ENCODE measurements at places on chromosomes 12 and 14.

DNA sequence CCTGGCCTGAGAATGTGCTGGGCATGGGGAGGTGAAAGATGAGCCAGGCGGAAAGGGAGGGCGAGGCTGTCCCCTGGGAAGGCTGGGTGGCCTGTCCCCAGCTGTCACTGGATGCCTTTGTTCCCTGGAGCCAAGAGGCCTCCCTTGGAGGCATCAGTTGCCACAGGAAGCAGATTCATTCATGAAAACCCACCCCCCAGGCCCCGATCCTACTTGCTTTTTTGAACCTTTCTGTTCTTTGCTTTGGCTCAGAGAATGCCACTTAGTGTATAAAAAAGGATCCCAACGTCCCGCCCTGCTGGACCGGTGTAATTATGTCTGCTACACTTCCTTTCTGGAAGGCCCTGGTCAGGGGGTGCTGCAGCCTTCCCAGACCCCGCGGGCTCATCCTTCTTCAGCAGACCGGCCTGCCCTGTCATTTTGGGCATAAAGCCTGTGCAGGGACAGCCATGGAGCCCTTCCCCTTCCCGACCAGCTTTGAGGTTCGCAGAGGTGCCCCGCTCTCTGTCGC, 220.2 kb downstream of the SLC41A2 start:
- no peak for DNase-seq

GRCh38 chr12:4829793-4830162, 79.9 kb upstream of the KCNA1 start:
- DNase-seq, result no peak

GRCh38 chr14:50018201-50018932, 98.0 kb downstream of the VCPKMT start:
- DNase-seq, result no peak

DNA sequence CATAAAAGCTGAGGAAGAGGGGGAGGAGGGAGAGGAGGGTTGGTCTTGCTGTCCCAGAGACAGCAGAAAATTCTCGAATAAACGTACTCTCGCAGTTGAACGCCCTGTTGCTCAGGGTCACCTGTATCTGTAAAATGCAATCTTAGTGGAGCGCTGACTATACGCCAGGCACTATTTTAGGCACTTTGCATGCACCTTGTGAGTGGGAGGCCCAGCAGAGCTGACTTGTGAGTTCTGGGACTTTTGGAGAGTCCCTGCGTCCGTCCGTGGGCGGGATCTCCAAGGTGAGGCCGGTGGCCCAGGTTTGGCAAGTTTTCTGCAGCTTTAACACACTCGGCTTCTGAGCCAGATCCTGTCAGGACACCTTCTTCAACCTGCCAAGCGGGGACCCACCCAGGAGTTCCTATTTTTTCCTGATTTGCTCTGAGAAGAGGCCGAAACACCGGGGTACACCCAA, 32.5 kb upstream of the PLEKHG6 start:
- DNase-seq, result peak; percentile 28

GRCh38 chr12:119902084-119902509, 25.0 kb upstream of the CIT start:
- peak; percentile 41 for DNase-seq

DNA sequence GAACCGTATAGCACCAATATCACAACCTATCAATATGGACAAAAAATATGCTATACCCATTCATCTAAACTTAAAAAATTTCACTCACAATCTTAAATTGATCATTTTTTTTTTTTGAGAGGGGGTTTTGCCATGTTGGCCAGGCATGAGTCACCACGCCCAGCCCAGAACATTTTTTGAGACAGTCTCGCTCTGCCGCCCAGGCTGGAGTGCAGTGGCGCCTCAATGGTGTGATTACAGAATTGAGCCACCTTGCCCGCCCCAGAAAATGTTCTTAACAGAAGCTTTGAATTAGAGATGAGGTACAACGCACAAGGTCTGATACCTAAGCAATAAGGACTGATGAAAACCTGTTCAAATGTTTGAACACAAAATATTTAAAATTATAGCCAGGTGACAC, 15.8 kb upstream of the ATP5F1B start:
- no peak for DNase-seq

- DNase-seq, result no peak
Measured at GRCh38 chr12:113479590-113480335, 8.1 kb upstream of the LHX5 start.

DNA sequence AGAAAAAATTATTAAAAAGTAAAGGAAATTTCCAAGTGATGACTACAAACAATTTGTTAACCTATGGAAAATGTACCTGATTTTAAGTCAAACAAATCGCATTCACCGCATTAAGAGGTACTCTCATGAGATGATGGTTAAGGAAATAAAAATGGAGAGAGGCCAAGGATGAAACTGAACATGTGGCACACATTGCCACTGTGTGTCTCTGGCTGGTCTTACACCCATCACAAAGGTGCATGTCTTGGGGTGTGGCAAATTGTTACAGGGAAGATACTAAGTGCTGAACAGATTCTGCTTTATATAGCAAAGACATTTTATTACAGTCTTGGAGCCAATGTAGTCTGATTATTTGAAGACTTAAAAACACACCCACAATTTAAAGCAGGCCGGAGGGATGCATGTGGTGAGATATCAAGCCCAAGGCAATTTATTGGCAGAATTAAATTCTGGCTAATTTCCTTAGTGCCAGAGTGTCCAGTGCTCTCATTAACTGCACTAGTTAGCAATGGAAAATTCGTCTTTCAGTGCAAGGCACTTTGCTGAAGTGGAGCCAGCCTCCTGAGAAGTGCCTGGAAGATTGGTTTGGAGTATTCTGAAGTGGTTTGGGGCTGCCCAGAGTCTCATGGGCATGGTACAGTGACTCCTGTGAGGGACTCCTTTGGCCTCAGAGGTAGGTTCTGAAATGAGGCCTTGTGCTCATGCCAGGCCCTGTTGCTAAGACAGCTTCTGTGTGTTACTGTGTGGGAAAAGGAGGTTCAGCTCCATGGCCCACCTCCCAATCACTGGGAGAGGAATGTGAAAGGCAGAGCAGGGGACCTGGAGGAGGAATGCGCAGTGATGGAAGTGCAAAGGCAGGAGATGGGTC, 166.9 kb downstream of the BRMS1L start:
- DNase-seq, result no peak

- no peak for DNase-seq
Measured at GRCh38 chr12:130954544-130954831, 781 bp downstream of the ADGRD1 start.

DNA sequence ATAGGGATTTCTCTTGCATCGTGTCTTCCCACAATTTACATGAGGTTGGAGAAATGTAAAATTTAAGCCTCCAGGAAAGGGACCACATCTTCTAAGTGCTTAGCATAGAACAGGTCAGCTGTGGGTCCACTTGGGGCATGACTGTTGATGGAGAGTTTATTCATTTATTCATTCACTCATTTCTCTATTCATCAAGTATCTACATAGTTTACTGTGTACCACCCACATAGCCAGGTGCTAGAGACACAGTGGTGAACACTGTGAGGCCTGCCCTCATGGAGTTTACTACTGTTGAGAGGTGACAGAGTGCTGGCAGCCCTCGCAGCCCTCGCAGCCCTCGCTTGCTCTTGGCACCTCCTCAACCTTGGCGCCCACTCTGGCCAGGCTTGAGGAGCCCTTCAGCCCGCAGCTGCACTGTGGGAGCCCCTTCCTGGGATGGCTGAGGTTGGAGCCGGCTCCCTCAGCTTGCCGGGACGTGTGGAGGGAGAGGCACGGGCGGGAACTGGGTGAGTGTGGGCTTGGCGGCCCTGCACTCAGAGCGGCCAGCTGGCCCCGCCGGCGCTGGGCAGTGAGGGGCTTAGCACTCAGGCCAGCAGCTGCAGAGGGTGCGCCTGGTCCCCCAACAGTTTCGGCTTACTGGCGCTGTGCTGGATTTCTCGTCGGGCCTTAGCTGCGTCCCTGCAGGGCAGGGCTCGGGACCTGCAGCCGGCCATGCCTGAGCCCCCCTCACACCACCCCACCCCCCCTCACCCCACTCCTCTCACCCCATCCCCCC, 1.7 kb upstream of the JPH4 start:
- DNase-seq, result no peak

DNA sequence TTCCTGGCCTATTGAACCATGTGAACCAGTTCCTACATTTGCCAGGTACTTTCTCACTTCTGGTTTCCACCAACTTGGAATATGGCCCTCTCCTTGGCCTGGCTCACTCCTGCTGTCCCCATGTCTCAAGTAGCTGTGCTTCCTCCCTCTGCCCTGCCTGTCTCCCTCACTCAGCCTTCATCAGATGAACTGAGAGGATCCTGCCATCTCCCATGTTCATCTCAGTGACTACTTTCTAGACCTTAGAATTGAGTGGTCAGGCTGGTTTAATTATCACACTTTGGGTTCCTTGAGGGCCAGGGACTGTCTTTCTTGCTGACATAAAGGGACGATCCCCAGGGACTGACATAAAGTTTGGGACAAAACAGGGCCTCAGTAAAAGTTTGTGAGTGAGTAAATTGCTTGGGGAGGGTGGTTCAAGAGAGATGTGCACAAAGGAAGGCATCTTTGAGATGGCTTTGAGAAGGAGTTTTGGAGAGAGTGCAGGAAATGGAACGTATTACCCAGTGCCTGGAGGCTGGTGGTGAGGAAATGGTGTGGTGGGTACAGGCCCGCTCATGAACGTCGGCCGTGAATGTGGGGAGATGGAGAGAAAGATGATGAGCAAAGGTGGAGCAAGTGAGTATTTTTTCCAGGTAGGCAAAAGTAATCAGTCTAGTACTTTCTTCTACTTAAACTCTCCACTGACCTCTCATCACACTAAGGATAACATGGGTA, 20.8 kb downstream of the DYRK2 start:
- DNase-seq, result no peak

DNA sequence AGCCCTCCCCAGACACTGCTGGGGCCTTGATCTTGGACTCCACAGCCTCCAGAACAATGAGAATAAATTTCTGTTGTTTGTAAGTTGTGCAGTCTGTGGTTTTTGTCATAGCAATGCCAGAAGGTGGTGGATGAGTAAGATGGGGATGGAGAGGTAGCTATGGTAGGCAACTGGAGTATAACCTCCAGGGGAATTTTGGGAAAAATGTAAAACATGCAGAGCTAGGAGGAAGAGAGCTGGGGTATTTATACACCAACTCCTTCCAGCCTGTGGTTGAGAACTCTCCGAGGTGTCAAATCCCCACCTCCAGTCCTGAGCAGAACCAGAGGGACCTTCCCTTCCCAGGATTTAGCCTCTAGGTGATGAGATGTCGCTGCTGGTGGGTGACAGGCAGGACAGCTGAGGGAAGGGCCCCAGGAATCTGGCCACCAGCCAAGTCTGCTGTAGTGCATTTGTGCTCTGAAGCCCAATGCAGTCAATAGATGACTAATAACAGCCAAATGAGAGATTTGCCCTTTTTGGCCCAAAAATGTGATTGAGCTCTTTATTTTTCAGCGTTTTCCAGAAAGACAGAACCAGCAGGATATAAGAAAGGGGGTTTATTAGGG, 19.1 kb upstream of the CEP170B start:
- DNase-seq, result no peak

DNA sequence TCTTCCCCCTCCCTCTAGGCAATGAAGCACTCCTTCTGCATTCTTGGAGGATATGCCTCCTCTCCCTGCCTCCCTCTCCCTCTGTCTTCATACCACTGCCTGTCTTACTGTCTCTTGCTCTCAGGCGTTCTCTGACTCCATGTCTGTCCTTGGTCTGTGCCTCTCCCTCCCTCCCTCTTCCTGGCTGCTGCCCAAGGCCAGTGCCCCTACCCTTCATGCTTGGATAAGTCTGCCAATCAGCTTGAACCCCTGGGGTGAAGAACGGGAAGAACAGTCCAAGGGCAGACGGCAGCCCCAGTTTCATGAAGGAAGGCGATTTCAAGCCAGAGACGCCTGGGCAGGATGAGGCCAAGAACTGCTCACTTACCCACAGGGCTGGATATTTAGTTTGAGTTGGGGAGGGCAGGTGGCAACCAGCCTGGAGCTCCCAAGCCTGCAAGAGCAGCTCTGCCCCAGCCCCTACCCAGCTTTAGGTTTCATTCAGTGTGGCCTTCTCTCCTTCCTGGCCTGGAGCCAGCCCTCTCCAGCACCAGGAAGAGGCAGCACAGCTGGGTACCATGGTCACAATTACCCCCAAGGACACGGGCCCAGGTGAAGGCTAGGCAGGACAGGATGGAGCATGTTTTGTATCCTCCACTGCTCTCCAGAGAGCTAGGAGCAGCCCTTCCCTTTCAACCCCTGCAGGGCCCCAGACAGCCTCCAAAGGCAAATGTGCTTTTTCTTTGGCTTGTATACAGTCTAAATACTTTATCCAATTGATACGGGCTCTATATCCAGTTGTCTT, 35.8 kb upstream of the LTBP2 start:
- no peak for DNase-seq

- DNase-seq, result no peak
Measured at GRCh38 chr14:65414961-65415589, 2.5 kb downstream of the FUT8 start.

DNA sequence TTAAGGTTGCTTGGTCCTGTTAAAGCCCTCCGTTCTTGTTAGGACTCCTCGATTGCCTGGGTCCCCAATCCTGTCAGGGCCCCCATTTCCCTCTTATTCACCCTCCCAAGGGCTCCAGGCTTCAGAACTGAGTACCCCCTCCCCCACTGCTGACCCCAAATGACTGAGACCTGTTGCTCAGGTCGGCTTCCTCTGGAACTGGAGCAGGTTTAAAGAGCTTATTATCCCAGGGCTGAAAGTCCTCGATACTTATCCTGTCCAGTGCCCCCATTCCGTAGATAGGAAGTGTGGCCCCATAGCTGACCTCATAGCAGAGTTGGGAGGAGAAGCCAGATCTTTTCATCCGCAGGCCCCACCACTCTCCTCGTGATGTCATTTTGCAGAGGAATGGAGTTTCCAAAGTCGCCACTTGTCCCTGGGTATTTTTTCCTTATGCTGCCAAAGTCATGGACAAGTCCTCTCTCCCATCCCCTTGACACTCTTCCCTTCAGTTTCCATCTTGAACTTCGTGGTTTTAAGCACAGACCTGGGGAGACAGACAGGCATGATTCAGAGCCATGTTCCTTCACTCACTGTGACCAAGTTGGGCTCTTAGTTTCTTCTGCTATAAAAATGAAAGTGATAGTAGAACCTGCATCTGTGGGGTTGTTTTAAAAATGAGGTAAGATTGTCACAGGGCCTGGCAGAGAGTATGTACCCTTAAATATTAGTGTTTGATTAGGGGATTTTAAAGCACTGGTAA, 1.2 kb downstream of the USP30 start:
- no peak for DNase-seq

GRCh38 chr14:73381380-73382013, 76.8 kb downstream of the NUMB start:
- DNase-seq, result no peak

DNA sequence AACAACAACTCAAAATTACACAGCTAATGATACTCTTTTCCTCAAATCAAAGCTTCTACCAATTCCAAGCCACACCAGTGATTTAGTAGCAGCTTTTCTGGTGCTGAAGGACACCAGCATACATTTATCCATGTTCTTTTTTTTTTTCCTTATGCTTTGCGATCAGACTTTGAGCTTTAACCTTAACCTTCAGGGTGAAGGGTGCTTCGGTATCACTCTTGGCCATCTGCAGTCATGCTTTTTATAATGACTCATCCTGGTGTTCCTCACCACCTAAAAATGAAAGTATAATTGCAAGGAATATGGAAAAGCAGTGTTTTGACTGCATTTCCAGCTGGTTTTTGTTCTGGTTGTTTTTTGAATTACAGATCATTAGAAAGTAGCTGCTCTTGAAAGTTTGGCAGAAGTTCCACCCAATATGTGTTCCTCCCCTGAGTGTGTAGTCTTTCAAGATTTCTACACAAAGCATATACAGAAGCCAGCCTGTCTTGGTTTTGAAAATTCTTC, 1.3 kb upstream of the SLC41A2 start:
- DNase-seq, result no peak
